ENCODE measurements at places on chromosomes 6 and 20.

- no peak for DNase-seq
These were observed at the start of gene CBFA2T2 for GRCh38 chr20:33490023-33490933. CBFA2T2 (plus strand) TSS chr20:33490096; CDS start chr20:33490268, 172 bp downstream.

- no peak for DNase-seq
These were observed 20.7 kb upstream of the TOX2 start for GRCh38 chr20:43893930-43894329.

GRCh38 chr6:1024587-1024986, 287.3 kb upstream of the FOXQ1 start:
- DNase-seq: peak; percentile 93

- DNase-seq: no peak
These were observed 823.7 kb upstream of the MAN1A1 start for GRCh38 chr6:120173250-120173649.

DNA sequence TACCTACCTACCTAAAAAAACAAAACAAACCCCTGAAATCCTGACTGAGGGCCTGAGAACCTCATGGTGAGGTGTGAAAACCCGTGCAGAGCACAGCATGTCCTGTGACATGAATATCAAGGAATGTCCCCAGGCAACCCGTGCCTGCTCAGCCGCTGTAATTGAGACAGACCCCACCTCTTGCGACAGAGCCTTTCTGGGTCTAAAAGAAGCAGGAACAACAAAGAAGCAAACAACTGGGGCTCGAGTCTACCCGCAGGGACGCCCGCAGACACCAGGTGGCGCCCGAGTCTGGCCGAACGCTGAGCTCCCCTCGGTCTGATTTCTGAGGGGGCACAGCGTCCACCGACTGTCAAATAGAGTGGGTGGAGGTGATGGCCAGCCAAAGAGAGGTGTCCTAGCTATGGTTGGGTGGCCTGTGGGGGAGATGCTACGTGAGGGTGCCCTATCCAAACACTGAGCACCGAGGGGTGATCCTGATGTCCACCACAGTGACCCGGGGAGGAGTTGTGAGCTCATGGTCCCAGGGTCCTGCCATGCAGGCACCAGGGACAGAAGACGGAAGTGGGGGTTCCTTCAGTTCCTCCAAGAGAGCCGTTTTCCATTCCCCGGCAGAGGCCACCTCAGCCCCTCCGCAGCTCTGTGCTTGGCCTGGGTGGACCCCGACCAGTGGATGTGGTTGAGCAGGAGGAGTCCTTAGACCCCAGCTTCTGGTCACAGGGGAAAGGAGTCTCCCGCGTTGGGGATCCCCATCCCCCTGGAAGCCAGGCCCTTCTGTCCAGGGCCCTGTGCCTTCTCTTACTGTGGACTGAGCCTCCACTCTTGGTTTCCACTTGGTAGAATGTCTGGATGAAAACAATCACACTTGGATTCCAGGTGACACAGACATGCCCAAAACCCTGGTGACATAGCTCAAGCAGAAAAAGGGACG, 268.2 kb downstream of the CDC5L start:
- peak; percentile 40 for DNase-seq

- DNase-seq: no peak
These were observed 69.3 kb upstream of the SUPT3H start for GRCh38 chr6:45447005-45447404.

DNA sequence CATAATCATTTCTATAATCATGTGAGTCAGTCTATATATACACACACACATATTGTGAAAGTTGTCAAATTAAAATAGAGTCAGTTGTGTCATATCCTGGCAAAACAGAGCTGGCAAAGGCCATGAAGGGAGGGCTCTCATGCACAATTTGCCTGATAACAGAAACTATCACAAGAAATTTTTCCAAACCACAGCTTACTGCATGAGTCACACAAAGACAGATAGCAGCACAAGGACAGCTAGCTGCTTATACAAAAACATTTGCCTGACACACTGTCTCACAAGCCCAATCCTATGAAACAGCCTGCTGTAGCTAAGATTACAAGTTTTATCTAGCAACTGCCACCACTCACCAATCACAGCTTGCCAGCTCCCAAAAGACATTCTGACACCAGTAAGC, 848.5 kb upstream of the MAN1A1 start:
- no peak for DNase-seq

GRCh38 chr20:19750907-19751636, 7.0 kb upstream of the RIN2 start:
- no peak for DNase-seq

- no peak for DNase-seq
These were observed 45.5 kb upstream of the KIF25 start for GRCh38 chr6:167951781-167952511.

DNA sequence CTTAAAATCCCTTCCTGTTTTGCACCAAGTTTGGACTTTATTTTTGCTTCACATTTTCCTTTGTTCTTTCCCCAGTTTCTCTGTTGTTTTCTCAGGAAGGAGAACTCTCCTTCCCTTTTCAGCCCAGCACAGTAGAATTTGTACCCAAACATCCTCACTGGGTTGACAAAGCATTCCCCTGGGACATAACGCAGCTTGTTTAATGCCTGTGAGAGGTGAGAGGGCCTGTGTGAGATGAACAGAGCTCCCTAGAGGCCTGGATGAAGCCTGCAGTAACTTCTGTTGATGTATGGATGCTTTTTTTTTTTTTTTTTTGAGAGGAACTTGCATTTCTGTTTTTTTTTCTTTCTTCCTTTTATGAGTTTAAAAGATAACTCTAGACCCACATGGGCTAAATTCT, 104.9 kb upstream of the SLC22A23 start:
- DNase-seq: no peak

GRCh38 chr20:33401184-33401920, at the start of gene CDK5RAP1:
CDK5RAP1 (minus strand) TSS chr20:33401519; CDS start chr20:33397064, 4,455 bp downstream.
- peak; percentile 80 for DNase-seq

GRCh38 chr20:41398408-41398807, 31.8 kb upstream of the EMILIN3 start:
- DNase-seq: no peak

GRCh38 chr6:161362266-161362665, 88.4 kb upstream of the AGPAT4 start:
- no peak for DNase-seq

- DNase-seq: no peak
These were observed 21.1 kb upstream of the SERPINB1 start for GRCh38 chr6:2862712-2863181.

- DNase-seq: no peak
These were observed 80.0 kb downstream of the SLC2A10 start for GRCh38 chr20:46789339-46790028.
